ENCODE measurements at places on chromosomes 16 and 17.

DNA sequence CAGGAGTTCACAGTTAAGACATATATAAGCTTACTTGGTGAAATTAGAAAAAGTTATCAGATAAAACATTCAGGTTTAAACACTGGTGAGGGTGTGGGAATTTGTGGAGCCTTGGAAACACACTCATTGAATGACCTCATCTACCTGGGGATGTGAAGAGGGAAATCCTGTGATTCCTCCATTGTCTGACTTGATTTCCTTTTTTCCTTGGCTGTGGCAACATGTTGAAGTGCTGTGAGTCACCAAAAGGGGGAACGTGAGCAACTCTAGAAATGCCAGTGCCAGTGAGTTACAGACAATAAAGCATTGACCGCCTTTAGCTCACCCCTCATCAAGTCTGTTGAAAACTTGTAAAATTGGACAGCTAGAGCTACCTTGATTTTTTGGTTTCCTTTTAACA is 1.8 kb downstream of the HMOX2 start:
- no peak for DNase-seq

DNA sequence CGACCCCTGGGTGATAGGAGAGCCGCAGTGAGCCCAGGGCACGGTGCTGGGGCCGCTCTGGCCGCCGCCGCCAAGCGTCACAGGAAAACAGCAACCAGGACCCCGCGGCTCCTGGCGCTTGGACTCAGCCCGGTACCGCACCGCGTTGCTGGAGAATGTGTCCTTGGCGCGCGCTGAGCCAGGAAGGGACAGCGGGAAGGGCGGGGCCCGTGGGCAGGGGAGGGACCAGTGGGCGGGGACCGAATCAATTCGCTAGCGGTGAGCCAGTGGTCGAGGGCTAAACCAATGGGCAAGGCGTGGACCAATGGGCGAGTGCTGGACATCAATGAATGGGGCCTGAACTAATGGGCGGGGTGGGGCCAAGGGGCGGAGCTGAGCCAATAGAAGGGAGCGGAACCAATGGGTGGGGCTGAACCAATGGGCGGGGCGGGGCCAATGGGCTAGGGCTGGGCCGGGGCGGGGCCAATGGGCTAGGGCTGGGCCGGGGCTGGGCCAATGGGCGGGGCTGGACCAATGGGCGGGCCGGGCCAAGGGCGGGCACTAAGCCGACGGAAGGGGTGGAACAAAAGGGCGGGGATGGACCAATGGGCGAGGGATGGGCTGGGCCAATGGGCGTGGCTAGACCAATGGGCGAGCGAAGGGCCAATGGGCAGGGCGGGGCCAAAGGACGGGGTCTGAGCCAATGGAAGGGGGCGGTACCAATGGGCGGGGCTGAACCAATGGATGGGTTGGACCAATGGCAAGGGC is 6.3 kb upstream of the FLYWCH1 start:
- DNase-seq, result peak; percentile 96

DNA sequence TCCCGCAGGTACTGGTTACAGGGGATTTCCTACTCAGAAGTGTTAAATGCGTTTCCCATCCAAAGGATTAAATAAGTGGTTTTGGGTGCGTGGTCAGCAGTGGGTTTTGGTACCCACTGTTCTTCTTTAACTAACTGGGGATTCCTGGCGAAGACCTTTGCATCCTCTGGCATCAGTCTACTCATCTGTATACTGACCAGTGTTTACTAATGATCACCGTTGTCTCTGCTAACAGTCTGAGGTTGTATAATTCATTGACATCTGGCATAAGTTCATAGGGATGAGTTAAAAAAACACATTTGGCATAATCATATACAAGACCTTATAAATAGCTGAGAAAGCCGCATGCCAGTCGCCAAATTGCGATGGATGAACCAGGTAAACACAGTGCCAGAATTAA is 339.1 kb downstream of the PMP22 start:
- DNase-seq, result no peak

DNA sequence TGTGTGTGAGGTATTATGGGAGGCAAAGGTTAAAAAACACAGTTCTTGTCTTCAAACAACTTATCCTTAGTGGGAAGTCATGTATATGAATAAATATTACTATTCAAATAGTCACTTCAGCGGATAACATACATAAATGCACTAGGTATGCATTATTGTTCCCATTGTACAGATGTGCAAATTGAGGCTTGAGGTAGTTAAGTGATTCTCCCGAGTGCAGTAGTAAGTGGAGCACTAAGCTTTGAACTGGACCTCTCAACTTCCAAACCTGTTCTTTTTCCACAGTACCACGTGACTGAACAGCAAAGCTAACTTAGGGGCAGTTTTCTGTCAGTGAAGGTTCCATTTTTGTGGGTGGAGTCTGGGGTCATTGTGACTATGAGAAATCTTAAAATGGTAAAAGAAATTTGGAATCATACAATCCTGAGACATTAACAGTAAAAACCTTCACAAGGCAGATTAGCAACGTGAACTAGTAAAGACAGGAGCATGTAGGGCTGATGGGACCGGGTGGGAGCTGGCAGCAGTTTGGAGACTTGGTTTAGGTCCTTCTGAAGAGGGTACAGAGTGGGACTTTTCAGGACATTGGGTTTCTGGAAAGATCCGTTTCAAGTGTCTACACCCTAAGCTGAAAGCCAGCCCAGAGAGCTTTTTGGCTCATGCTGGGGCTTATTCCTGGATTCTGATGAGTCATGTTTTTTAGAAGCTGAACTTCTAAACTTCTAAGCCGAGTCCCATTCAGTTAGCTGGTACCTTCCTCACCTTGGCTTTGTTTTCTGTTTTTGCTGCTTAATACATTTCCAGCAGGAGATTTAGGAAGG is 204.9 kb downstream of the PRKCA start:
- no peak for DNase-seq

GRCh38 chr17:37847811-37848331 is 76.3 kb upstream of the TBC1D3K start:
- no peak for DNase-seq

- no peak for DNase-seq
Observed at GRCh38 chr17:50899005-50899460, 32.9 kb upstream of the TOB1 start.

- no peak for DNase-seq
Observed at GRCh38 chr16:51012396-51012795, 138.7 kb downstream of the SALL1 start.

DNA sequence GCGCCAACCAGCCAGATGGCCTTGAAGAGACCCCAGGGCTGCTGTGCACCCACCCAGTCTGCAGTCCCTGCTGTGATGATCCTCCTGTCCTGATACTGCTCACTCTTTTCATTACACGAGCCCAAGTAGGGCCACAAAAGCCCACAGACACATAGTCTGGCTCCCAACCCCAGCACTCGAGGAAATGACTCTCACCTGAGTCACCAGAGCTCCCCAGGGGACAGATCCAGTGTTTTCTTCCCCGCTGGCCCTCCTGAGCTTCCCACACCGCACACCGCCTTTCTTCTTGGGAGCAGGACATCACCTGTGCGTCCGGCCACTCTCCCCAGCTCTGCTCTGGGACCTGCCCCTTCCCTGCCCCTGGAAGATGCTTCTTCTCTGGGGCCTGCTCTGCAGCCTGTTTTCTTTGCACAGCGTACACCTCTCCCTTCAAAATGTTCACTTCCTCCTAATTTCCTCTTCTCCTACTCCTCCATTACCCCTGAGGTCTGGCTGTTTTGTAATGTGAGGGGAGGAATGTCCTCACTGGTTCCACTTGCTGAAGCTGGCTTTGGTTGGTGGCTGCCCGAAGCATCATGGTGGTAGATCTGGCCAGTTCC is 2.0 kb upstream of the SCN4A start:
- DNase-seq, result no peak

GRCh38 chr17:50660042-50660886 is 25.6 kb downstream of the ABCC3 start:
- no peak for DNase-seq

GRCh38 chr17:57935833-57936807 is 19.1 kb downstream of the CUEDC1 start:
- DNase-seq, result no peak

DNA sequence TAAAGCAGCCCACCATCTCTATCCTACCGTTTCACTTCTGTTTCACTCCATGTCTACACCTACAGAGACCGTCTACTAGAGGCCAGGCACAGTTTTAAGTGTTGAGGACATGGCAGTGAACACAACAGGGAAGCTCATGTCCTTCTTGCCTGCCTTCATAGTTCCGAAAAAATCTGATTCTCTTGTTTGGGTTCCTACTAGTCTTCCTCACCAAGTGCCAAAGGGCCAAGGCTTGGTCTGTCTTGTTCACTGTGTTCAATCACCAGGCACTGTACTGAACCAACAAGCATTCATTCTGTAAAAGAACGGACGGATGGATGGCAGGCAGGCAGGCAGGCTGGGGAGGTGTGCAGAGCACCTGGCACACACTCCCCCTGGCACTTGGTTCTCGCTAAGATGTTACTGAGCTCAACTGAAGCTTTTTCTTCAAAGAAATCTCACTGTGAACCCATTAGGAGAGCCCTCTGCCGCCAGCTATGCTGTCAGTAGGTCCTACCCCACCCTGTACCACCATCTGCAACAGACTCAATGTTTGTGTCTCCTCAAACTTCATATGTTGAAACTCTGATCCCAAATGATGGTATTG is 2.5 kb downstream of the DEXI start:
- DNase-seq, result no peak

DNA sequence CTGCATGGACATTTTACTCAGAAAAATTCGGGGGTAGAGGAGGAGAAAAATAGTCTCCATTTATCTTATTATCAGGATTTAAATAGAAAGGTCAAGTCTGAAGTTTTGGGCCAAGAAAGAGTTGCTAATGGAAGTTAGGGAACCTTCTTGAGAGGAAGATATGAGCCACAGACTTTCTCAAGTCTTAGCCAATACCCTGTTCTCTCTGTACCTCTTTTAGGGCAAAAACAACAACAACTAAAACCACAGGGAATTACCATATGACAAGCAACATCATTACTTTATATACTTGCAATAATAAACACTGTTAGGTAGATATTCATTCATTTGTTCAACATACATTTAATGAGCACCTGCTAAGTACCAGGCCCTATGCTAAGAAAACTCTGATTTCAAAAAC is 282.2 kb upstream of the CDH5 start:
- no peak for DNase-seq

DNA sequence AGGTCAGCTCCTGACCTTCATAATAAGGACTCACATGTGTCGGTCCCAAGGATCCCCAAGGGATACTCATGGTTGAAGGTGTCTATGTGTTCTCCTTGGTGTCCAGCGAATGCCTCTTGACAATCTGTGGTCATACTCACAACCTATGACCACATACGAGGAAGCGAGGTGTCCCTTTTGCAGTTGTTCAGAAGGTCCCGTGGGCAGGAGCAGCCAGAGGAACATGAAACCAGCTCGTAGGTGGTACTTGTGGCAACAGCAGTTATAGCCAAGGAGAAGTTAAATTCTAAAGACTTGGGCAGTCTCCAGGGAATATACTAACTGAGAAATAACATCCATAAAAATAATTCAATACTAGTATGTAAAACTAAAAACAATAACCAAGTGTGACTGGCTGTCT is 685.3 kb downstream of the WWOX start:
- DNase-seq, result no peak

DNA sequence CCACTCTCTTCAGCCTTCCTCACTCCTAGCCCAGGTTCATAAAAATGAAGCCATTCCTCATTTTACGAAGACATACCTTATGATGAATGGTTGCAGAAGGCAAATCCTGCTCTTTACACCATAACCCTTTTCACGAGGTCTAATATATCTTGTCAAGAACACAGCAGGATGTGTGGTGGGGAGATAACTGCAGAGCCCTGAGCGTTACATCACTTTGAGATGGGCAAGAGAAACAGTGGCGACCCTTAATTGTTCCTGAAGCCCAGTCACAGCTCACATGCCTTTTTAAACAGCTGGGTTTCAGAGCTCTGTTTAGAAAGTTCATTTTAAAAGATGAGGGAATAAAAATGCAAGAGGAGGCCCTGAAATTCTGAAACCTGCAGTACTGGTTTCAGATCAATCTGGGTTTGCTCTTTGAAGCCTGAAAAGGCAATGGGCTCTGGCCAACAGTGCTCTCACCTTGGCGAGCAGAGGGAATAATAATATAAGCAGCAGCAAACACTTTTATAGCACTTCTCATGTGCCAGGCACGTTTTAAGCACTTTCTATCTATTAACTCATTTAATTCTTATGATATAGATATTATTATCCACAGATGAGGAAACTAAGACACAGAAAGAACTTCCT is 2.9 kb downstream of the FAM117A start:
- no peak for DNase-seq

- no peak for DNase-seq
Observed at GRCh38 chr17:51736356-51736755, 422.2 kb downstream of the CA10 start.

DNA sequence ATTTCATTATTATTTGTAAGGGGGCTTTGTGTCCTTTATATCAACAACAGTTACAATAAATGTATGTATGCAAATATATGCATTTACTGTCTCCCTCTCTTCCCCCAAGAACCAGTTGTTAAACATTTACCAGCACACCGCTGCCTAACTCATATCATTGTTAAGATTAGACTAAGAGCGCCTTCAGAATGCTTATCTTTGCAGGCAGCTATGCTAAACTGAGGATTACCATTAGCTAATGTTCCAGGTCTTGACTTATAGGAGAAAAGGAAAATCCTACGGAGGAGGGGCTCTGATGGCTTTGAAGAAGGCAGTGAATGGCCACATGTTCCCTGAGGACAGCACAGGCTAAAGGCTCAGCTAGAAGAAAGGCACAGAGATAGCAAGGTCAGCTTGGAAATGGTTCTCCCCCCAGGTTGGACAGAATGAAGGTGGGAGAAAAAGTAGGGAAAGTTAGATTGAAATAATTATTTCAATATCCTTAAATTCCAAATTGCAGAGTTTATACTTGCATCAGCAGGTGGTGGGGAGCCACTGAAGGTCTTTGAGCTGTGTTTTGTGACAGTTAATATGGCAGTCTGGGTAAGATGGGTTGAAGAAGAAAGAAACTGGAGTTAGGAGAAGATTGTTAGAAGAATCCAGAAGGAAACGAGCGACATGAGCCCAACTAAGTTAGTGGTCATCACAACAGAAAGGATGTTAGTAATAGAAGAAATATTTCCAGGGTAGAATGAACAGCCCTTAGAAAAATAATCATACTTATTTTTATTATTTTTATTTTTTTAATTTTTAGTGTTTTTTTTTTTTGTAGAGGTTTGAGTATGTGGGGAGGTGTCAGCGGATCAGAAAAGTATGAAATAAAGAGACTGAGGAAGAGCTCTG is 87.0 kb upstream of the MAF start:
- DNase-seq, result no peak

- DNase-seq, result no peak
Observed at GRCh38 chr16:53129281-53130158, 74.7 kb downstream of the CHD9 start.

- DNase-seq, result no peak
Observed at GRCh38 chr16:71552698-71553503, 24.0 kb downstream of the TAT start.

GRCh38 chr17:73121506-73121905 is 29.0 kb upstream of the SLC39A11 start:
- no peak for DNase-seq

- no peak for DNase-seq
Observed at GRCh38 chr16:68754084-68754792, 17.1 kb downstream of the CDH1 start.

- no peak for DNase-seq
Observed at GRCh38 chr17:9811086-9811485, 10.8 kb downstream of the GSG1L2 start.
